Activated T-cell treated with anti-CD3 and anti-CD28 coated beads, Interleukin-2, amount 50 U/mL, for 48 hours (primary cell): ENCODE measurements at places on chromosomes 12 and 14.

GRCh38 chr14:100256339-100256895 lies 17.5 kb downstream of the YY1 start:
- DNase-seq, result no peak

GRCh38 chr12:9615420-9616136 lies 7.9 kb upstream of the KLRB1 start:
- no peak for DNase-seq

GRCh38 chr14:94164685-94165431 lies 9.3 kb upstream of the PPP4R4 start:
- no peak for DNase-seq

DNA sequence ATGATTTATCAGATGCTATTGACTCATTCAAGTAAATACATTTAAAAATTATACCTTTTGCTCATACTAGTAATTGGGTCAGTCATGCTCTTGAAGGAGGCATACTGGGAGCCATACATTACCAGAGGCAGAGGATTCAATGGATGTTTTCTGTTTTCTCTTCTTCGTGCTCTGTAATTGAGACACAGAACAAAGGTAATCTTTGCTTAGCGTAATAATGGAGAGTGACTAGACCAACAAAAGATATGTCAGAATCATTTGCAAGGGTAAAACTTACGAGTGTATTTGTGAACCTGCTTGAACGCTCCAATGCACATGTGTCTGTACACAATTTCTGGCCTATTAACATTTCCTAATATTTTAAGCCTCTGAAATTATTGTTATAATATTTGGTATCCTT lies 296.4 kb downstream of the FOXG1 start:
- DNase-seq, result no peak

DNA sequence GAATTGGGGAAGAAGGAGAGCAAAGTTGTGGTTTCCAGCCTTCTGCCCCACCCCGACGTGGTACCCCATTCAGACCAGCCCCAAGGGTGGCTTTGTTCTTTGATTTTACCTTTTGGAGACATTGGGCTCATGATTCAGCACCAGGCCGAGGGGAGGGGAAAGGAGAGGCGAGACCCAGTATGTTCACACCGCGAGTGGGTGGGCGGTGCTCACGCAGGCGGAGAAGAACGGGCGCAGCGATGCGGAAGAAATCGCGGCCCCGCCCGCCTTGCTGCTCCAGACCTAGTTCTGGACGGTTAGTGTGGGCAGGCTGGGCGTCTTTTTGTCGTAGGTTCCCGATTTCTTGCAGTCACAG lies 963 bp downstream of the ATL1 start:
- DNase-seq, result peak; percentile 70

GRCh38 chr14:37124614-37125013 lies 47.8 kb downstream of the SLC25A21 start:
- DNase-seq, result no peak

DNA sequence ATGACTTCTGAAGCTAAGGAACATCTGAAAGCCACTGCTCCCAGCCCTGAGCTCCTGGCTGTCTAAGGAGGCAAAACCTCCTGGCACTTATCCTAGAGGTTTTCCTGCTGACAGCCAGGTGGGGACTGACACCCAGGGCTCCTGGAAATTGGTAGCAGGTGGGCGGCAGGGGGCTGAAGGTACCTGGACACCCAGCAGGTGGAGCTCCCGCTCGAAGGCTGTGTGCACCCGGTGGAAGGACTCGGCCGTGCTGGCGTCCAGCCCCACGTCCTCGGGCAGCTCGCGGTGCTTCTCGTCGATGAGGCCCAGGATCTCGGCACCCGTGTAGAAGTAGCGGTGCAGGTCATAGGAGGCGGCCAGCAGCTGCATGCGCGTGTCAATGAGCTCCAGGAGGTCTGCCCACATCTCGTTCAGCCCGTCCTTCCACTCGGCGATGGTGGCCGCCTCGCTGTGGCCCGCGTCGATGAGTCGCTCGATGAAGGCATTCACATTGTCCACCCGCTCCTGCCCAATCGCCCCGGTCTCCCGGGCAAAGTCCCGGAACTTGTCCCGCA lies 68.2 kb downstream of the PLEKHG3 start:
- no peak for DNase-seq

DNA sequence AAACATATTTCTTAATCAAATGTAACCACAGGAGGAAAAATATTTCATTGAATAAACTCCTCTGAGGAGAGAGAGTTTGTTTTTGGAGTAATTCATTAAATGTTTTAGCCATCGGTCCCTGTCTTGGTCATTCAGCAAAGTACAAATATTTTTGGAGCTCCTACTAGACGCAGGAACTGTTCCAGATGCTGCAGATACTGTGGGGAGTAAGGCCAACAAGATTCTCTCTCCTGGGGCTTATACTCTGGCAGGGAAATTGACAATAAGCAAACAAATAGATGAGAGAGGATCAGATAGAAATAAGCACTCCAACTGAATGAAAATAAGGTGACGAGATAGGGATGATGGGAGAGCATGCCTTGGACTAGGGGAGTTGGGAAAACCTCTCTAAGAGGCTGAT lies 264.1 kb downstream of the TTC8 start:
- DNase-seq, result no peak

GRCh38 chr14:99937475-99938244 lies 127.6 kb upstream of the EVL start:
- DNase-seq, result no peak

- no peak for DNase-seq
Measured at GRCh38 chr12:67940780-67941243, 48.4 kb upstream of the IFNG-AS1 start.

DNA sequence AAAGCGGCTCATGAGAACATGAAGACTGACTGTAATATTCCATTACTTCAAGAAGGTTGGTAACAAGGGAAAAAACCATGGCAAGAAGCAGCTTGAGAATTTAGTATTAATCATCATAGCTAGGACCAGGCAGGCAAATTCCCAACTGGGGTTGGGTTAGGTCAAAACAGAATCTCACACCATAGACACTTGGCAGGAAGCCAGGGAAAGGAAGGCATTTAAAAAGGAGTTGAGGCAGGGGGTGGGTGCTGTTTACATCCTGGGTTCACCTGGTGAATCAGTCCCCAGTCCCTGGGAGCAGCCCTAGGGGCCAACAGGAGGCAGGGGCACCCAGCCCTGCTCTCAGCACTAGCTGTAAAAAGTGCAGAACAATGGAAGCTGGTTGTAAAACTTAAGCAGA lies 108.6 kb downstream of the EGLN3 start:
- no peak for DNase-seq

- no peak for DNase-seq
Measured at GRCh38 chr12:90741611-90742010, 213.4 kb downstream of the CCER1 start.

DNA sequence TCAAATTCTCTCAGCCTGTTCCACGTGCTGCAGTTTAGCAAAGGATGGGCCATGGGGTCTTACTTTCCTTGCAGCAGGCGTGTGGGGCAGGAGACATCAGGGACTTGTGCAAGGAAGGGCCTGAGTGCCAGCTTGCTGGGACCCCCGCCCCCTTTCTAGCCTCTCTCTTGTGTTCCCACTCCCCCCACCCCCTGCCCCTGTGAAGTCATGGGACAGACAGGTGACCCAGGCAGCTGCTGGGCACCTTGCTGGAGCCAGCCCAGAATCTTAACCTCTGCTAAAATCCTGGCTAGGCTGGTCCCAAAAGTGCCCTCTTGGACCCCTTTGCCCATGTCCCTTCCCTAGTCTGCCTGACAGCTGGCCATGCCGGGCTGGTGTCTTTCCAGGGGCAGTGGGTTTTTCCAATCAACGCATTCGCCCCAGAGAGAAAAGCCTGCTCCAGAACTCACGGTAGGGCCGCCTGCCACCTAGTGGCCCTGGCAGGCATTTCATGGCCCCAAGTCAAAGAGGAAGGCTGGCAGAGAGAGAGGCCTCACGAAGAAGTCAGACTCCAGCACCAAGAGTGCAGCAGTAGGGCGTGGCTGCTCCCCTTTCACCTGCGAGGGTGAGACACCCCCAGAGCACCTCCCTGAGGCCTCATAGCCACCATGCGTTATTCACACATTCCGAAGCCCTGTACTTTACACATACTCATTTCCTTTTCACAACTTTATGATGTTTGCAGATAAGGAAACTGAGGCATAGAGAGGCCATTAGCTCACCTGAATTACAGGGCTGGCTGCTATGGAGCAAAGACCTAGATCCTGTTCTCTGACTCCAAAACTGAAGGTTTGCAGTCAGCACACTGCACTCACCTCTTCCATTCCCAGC lies 67.4 kb downstream of the LGMN start:
- DNase-seq, result peak; percentile 85

- no peak for DNase-seq
Measured at GRCh38 chr12:38157274-38157932, 159.2 kb upstream of the ALG10B start.

- DNase-seq, result no peak
Measured at GRCh38 chr12:124338448-124338847, 43.6 kb downstream of the RFLNA start.

GRCh38 chr12:125902991-125903390 lies 837.8 kb downstream of the AACS start:
- no peak for DNase-seq

DNA sequence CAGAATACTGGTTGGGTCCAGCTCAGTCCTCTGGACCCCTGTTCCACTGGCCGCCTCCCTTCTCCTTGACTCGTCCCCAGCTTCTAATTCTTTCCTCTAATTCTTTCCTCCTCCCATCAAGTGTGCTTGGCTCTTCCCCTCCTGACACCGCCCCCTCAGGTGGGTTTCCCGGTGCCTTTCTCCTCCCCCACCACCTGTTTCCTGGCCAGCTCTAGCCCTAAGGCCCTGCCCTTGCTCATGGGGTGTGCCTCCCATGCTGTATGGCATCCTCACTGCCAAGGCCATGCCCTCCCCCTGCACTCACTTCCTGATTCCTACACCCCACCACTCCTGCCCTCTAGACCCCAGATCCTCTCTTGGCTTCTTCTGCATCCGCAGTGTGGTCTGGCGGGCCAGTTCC lies 12.1 kb upstream of the EML1 start:
- no peak for DNase-seq

- no peak for DNase-seq
Measured at GRCh38 chr12:97093187-97093683, 186.2 kb downstream of the NEDD1 start.

- no peak for DNase-seq
Measured at GRCh38 chr12:117149431-117149830, 40.8 kb downstream of the FBXO21 start.

GRCh38 chr12:110304061-110304551 lies 23.1 kb downstream of the ATP2A2 start:
- DNase-seq, result no peak

DNA sequence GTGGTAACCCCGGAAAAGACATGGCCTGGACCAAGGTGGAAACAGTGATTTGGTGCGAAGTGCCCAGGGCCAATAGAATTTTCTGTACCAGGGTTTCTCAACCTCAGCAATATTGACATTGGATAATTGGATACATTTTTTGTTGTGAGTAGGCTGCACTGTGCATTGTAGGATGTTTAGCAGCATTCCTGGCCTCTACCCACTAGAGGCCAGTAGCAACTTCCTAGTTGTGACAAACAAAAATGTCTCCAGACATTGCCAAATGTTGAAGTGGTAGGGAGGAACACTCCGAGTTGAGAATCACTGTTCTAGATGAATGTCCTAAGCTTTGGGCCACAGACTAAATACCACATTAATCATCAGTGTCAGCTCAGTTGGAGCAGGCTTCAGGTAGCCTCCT lies 6.2 kb upstream of the CGRRF1 start:
- no peak for DNase-seq
